Endothelial cell of umbilical vein (primary cell): ENCODE measurements at places on chromosomes 4 and X. TPM values are rescaled to one million over a fixed set of nuclear protein-coding genes. Genes with fewer than 3 reads are reported as not detected.

DNA sequence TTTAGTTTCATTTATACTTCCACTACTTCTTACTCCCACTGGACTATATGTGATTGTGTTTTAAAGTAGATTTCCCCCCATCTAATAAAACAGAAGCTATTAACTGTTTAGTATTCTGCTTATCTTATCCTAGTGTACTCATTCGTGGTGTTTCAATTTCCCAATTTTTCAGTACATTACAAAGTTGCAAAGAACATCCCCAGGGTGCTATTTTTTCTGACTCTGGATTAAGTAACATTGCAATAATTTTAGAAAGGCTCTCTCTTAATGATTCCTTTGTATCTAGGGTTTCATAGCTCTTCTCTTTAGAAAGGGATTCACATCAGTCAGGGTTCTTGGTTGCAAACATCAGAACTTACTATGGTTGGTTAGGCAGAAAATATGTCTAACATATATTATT lies 317.9 kb upstream of the DIPK2B start:
- H3K27ac ChIP-seq, result no peak overlapping the region
- no peaks in the 10 kb centered on the region for H3K36me3 ChIP-seq
- peaks cover 26% of the 10 kb centered on the region for H3K4me1 ChIP-seq
- no peaks in the 10 kb centered on the region for H3K27me3 ChIP-seq
- DNase-seq, result peak; percentile 6
- no peak overlapping the region for H3K4me3 ChIP-seq

GRCh38 chrX:9356846-9357245 lies 108.0 kb upstream of the TBL1X start:
- no peaks in the 10 kb centered on the region for H3K27me3 ChIP-seq
- H3K27ac ChIP-seq, result no peak overlapping the region
- no peaks in the 10 kb centered on the region for H3K36me3 ChIP-seq
- H3K4me1 ChIP-seq, result peaks cover 7% of the 10 kb centered on the region
- no peak overlapping the region for H3K4me3 ChIP-seq

- H3K4me1 ChIP-seq, result no peaks in the 10 kb centered on the region
- no peak overlapping the region for H3K4me3 ChIP-seq
- no peak overlapping the region for H3K27ac ChIP-seq
- H3K27me3 ChIP-seq, result no peaks in the 10 kb centered on the region
- no peaks in the 10 kb centered on the region for H3K36me3 ChIP-seq
These were observed 35.8 kb downstream of the NAP1L3 start for GRCh38 chrX:93637591-93637990.

DMP1 gene
- not detected in 2 replicates for total RNA-seq

GRCh38 chr4:182268966-182269365 lies 25.8 kb downstream of the TENM3 start:
- no peak overlapping the region for H3K27ac ChIP-seq
- H3K4me3 ChIP-seq, result no peak overlapping the region
- no peak for DNase-seq
- H3K27me3 ChIP-seq, result no peaks in the 10 kb centered on the region
- no peaks in the 10 kb centered on the region for H3K36me3 ChIP-seq
- H3K4me1 ChIP-seq, result no peaks in the 10 kb centered on the region

GRCh38 chr4:153537493-153537960 lies 71.4 kb downstream of the TMEM131L start:
- no peaks in the 10 kb centered on the region for H3K4me1 ChIP-seq
- H3K27ac ChIP-seq, result no peak overlapping the region
- no peak overlapping the region for H3K4me3 ChIP-seq

IBSP gene
- not detected in 2 replicates for total RNA-seq

DNA sequence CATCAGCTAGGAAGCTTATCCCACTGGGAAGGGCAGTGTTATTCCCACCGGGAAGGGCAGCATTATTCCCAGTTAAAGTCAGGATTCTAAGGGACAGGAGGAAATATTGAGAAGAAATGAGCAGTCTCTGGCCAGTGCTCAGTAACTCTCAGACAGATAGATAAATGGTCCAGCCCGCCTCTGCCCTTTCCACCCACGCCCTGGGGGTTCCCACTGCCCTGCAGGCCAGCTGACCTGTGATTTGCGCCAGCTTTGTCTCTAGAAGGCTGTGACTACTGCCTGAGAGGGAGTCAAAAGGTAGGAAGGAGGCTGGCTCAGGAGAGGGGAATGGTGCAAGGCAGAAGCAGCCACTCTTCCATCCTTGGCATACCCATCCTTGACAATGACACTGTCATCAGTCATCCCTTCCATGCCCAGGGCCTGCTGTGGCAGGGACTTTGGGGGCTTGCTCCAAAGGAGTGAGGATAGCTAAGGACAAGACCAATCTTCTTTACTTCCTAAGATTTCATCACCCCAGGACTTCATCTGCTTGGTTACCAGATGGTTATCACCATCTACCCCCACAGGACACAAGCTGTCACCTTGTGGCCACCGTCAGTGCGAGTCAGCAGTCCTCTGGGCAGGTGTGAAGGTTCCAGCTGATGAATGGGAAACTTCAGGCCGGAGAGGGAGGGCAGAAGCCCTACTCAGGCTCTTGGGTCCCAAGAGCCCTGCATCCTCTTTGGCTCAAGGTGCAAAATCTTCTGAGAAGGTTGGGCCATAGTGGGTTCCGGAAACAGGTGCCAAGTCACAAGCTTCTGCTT lies 49.5 kb downstream of the SEPSECS start:
- peaks cover 3% of the 10 kb centered on the region for H3K27me3 ChIP-seq
- H3K4me1 ChIP-seq, result no peaks in the 10 kb centered on the region
- H3K36me3 ChIP-seq, result no peaks in the 10 kb centered on the region
- H3K4me3 ChIP-seq, result no peak overlapping the region
- no peak overlapping the region for H3K27ac ChIP-seq

DNA sequence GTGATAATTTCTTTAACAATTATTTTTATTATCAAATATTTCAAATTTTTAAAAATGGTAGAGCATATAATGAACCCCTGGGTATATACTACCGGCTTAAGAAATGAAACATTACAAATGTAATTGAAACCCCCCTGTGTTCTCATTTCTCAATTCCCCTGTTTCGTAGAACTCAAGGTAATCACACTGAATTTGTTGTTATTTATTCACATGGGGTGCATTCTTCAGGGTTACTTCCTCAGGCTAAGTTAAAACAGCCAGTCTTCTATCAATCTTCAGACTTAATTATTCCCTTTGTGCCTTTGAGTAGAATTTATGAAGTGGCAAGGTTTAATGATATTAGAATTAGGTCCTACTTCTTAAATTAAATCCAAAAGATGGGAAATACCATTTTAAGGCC lies 128.2 kb downstream of the ANAPC10 start:
- H3K36me3 ChIP-seq, result no peaks in the 10 kb centered on the region
- H3K4me1 ChIP-seq, result no peaks in the 10 kb centered on the region
- no peaks in the 10 kb centered on the region for H3K27me3 ChIP-seq
